Activated CD4-positive, CD25-positive, alpha-beta regulatory T cell treated with anti-CD3 and anti-CD28 coated beads, Interleukin-2, amount 50 U/mL, for 16 hours (primary cell): ENCODE measurements at places on chromosomes 5 and 9.

- DNase-seq = peak; percentile 8
Measured at GRCh38 chr5:77143998-77144836, 57.1 kb upstream of the ZBED3 start.

- DNase-seq = no peak
Measured at GRCh38 chr5:144487761-144488160, 317.1 kb downstream of the KCTD16 start.

GRCh38 chr5:11277323-11277722 lies 516.3 kb upstream of the DAP start:
- DNase-seq = no peak

DNA sequence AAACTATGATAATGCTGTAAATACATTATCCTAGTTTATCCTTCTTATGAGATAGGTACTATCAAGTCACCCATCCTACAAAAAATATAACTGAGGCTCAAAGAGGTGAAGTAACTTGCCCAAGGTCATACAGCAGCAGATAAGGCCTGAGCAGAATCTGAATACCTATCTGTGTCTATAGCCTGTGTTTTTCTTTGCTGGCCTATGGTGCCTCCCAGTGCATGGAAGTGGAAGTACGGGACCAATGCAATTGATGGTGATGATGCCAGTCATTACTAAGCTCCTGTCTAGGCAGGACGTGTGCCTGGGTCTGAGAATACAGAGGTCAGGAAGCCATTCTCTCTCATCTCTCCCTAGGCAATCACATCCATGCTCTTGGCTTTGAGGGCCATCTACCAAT lies 67.8 kb downstream of the FAT2 start:
- DNase-seq = no peak

DNA sequence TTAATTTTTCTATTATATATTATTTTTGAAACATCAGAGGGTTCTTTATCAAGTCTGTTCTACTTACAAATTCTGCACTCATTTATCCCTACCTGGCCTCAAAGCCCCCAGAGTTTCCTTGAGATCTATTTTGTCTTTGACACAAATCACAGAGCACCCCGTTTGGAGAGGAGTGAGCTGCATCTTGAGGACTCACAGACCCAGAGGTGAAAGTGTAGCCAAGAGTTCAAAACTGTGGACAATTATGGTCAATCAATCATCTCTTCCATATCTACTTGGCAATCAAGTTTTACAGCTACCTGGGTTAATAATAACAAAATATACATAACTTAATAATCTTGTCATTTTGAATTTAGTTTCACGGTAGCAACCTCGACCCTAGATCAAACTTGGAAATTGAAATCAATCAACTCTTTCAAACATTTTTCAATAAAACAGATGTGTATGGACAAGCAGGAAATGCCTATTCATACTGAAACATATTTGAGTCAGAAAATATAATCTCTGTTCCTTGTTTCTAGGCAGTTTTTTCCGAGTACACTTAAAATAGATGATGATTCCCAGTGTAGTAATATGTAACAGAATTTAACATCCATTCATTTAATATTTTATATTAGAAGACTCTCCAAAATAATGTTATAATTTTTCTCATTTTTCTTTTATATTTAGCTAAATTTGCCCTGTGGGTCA lies 13.7 kb upstream of the SYK start:
- no peak for DNase-seq

DNA sequence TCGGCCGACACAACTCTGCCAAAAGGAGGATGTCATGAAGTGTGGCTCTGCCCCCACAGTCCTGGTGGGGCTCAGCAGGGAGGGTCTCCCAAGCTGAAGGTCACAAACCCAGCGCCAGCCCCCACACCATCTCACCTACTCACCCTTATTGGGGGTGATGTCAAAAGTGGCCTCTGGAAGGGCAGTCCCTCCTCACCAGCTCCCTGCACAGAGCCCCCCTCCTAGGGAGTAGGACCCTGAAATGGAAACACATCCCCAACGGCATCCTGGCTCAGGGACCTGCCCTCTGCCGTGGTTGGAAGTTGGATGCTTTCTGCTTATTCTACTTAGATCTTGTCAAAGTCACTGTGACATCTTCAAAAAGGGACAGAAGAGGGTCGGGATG lies 89.5 kb downstream of the NSUN2 start:
- DNase-seq = no peak

DNA sequence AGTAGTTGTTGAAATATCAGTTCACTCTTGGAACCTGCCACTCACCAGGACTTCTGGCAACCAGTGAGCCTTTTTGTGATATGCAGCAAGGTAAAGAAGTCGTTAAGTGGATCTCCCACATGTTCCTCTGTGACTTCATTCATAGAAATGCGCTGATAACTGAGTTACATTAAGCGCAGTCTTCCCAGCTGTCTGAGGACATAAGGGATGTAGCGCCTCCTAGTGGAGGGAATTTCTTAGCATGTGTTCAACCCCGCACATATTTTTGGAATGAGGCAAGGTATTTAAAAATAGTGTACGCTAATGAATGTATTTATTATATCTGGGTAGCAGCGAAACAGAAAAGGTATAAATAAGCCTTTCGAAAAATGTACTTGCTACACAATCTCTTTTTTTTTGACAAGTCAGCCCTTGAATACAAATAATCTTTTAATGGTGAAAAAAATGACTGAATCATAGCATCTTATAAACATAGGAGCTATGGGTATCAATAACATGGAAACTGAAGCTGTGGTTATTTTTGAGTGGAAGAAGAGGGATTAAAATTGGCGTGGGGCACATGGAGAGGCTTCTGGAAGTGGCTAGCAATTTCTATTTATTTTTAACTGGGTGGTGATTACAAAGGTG lies 38.0 kb downstream of the PALM2AKAP2 start:
- DNase-seq = no peak

DNA sequence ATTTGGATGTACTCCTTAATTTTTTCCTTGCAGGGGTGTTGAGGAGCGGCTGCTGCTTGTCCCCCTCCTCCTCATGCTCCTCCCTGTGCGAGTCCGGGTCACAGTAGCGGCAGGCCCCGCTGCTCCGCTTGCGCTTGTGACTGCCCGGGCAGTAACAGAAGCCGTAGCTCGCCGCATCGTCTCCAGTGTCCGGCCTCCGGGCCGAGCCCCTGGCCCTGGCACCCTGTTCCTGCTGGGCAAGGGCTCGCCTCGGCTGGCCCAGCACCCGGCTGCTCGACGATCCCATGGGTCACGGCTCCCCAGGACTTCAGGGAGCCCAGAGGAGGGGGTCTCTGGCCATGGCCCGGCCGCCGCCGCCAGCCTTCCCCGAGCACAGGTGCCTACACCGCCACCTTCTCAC lies at the start of gene GMCL2:
Gene GMCL2, minus strand, starts transcription at position 358 of the 400 bp plus-strand sequence. Its CDS starts 72 bp downstream, at position 286.
- no peak for DNase-seq

DNA sequence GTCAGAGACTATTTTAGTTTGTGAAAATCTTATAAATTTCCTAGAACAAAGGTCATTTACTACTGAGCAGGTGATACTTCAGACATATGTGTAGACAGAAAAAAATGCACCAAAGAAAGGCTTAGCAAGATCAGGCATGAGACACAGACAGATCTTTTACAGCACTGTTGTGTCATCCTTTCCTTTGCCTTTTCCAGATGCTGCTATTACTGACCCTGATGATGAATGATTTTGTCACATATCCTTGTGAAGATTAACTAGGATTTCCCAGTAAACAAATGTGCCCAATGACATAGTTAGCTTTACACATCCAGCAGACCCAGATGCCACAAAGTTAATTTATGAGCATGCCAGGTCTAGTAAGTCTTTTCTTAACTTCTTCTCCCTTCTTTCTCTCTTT lies 68.2 kb downstream of the DMRTA1 start:
- DNase-seq = no peak

GRCh38 chr5:112411903-112412302 lies 7.2 kb downstream of the EPB41L4A start:
- no peak for DNase-seq

- no peak for DNase-seq
Measured at GRCh38 chr5:163653526-163653925, 148.1 kb downstream of the MAT2B start.

- peak; percentile 53 for DNase-seq
Measured at GRCh38 chr5:119267958-119268386, 87.8 kb upstream of the TNFAIP8 start.

DNA sequence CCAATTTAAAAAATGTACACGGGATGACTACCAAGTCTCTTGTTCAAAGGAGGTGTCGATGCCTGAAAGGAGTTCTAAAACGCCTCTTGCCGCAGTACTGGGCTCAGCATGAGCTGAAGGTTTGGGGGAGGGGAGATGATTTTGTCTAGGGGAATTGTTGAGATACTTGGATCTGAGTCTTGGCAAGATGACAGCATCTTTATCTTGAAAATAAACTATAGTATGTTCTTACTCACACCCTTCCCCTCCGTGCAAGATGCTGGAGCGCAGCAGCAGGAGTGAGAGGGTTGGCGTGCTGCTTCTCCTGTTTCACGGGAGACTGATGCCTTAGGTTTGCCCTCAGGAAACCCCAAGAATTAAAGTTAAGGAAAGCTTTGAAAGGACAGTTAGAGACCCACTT lies 47.3 kb downstream of the FAM78A start:
- no peak for DNase-seq

- DNase-seq = no peak
Measured at GRCh38 chr5:4977416-4978110, 162.6 kb upstream of the ADAMTS16 start.

DNA sequence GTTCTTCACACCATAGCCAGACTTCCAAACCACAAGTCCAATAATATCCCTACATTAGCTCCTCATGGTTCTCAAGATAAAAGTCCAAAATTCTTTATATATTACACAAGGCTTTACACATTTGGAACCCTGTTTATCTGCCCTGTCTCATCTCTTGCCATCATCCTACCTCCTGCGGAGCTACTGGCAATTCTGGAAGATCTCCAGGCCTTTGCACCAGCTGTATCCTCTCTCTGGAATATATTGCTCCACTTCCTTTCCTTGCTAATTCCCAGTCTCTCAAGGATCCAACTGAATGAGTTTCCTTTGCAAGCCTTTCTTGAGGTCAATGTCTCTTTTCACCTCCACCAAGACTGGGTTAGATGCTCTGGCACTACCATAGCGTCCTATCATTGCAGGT lies 41.3 kb upstream of the MIER3 start:
- DNase-seq = no peak

DNA sequence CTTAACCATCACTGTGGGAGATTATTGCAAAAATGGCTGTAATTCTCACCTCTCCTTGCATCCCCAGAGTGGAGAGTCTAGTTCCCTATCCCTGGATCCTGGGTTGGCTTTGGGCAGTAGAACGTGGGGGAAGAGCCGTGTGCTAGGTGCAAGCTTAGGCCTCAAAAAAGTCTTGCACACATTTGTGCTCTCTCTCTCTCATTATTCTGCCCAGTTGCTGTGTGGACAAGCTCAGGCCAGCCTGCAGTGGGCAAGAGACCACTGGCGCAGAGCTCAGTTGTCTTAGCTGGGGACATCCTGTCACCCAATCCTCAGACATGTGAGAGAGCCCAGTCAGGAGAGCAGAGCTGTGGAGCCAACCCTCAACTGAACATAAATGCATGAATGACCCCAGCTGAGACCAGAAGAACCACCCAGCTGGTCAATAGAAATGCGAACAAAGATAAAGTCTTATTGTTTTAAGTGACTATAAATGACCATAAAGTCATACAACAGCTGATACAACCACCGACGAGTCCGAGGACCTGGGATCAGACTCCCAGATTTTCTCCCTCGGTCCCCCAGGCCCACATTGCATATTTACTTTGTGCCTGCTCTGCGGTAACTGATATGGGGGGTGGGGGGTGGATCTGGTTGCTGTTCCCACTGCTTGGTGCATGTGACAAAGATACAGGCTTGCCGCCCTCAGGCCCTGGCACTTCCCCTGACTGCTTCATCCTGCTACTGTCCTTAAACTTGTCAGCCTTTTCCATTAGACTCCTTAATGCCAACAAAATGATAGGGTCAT lies 166.4 kb upstream of the MVB12B start:
- no peak for DNase-seq

DNA sequence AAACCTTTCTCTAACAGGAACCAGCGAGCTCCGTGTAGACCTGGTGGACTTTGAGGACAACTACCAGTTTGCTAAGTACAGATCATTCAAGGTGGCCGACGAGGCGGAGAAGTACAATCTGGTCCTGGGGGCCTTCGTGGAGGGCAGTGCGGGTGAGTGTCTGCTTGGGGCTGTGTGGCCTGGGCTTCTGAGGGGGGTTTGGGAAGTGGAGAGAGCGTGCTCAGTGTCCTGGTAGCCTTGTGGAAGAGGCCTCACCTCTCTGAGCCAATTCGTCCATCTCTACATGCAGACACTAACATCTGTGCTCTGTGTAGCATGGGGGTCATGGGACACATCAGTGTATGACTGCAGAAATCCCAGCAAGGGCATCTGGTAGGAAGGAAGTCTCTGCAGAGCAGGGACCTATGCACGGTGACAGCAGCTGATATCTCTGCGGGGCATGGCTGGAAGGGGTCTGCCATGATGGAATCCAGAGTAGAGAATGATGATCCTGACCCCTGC lies 5.9 kb downstream of the FCN2 start:
- no peak for DNase-seq

DNA sequence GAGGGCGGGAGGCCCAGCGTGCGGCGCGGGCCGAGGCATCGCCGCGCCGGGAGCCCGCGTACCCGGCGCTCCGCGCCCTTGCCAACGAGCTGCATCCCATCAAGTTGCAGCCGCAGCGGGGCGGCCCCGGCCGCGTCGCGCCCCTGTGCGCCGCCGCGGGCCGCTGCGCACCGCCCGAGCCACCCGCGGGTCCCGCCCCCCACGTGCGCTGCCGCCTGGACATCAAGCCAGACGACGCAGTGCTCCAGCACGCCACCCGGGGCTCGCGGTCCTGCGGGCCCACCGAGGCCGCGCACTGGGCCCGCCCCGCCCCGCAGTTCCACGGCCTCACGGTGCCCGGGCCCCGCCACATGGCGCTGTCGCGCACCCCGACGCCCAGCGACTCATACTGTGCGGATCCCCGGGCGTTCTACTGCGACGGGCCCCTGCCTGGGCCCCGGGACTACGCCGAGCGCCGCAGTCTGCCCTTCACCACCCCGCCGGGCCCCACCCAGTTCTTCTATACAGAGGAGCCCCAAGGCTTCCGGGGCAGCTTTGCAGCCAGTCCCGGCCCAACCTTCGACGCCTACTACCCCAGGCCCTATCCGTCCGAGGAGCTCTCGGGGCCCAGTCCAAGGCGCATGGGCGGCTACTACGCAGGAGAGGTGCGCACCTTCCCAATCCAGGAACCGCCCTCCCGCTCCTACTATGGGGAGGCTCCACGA lies 2.6 kb downstream of the AJM1 start:
- DNase-seq = no peak

DNA sequence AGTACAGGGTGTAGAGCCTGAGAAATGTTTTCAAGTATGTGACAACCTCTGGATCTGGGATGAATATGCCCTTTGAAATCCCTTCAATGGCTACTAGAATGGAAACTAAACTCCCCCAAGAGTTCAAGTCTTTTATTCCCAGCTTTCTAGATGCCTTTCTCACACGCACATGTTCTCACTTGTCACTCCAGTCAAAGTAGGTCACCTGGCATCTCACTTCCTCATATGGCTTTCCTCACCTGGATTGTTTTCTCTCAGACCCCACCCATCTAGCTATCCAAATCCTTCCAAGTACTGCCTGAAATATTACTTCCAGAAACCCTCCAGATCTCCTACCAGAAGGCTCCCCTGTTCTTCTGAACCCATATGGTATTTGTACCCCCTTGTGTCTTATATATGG lies 615.4 kb upstream of the KLF4 start:
- no peak for DNase-seq
